ENCODE measurements at places on chromosomes 2 and 18. TPM values are rescaled to one million over a fixed set of nuclear protein-coding genes. Genes with fewer than 3 reads are reported as not detected.

Gene SIGLEC15
- not detected for total RNA-seq

Gene APOB
- total RNA-seq = not detected

Gene HOXD3
- total RNA-seq = 0.20 TPM

Gene ALK
- total RNA-seq = not detected

Gene PSME4
- 48.6 TPM for total RNA-seq

Gene TM4SF20
- 8.8 TPM for total RNA-seq

Gene ZNF236
- 2.0 TPM for total RNA-seq

Gene GATA6
- total RNA-seq = 1.8 TPM

Gene SIX3
- total RNA-seq = 1.9 TPM

Gene SFT2D3
- 6.2 TPM for total RNA-seq

Gene SPEG
- total RNA-seq = 10.4 TPM

Gene LYPD1
- 15.2 TPM for total RNA-seq

Gene ANKRD62
- not detected for total RNA-seq

Gene ZNF396
- 0.56 TPM for total RNA-seq

Gene KCNJ3
- not detected for total RNA-seq

Gene SF3B6
- total RNA-seq = 170 TPM

Gene CTNNA2
- total RNA-seq = 0.23 TPM

Gene HNMT
- 0.53 TPM for total RNA-seq

Gene INHBB
- total RNA-seq = 20.0 TPM

Gene CCDC141
- not detected for total RNA-seq

Gene SERPINB4
- 0.08 TPM for total RNA-seq

Gene IL36G
- total RNA-seq = not detected

Gene STON1
- total RNA-seq = 0.33 TPM

Gene GALNT13
- total RNA-seq = 8.5 TPM

Gene SH3RF3
- 0.61 TPM for total RNA-seq

Gene PPIL3
- total RNA-seq = 23.7 TPM

Gene NTSR2
- total RNA-seq = not detected

Gene CROCC2
- not detected for total RNA-seq

Gene GKN2
- total RNA-seq = 2.2 TPM

Gene ITGB6
- total RNA-seq = 0.58 TPM

Gene YES1
- total RNA-seq = 23.2 TPM

Gene SPATA3
- total RNA-seq = not detected

Gene PLGLB2
- 0.23 TPM for total RNA-seq

Gene AKAIN1
- not detected for total RNA-seq

Gene ALLC
- total RNA-seq = not detected

Gene MYCN
- total RNA-seq = not detected

All from A549 treated with Mapracorat at 1 μM for 4 hours (cell line).